ENCODE measurements at places on chromosomes 2 and 18.
A peak's percentile ranks its signal among the peaks of the same experiment; 100 is the strongest.

DNA sequence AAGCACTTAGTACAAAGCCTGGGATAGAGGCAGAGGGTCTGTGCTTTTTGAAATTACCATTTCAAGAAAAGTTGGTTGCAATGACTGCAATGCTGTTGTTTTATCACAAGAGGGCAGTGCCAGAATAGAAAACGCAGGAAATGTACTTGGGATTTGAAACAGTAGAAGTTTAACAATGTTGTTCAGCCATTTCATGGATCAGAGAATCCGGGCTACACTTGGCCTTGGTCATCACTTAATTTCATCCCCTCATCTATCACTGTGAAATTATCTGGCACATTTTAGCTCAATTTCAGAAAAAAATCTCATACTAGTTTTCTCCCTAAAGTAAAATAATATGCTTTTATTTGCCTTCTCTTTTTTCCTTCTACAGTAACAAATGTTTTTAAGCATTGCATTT, 70.8 kb downstream of the RAPGEF4 start:
- DNase-seq = peak; percentile 51
- H3K27ac ChIP-seq = peak overlapping the region; percentile 79
- H3K27me3 ChIP-seq = no peaks in the 10 kb centered on the region
- H3K4me1 ChIP-seq = no peaks in the 10 kb centered on the region

DNA sequence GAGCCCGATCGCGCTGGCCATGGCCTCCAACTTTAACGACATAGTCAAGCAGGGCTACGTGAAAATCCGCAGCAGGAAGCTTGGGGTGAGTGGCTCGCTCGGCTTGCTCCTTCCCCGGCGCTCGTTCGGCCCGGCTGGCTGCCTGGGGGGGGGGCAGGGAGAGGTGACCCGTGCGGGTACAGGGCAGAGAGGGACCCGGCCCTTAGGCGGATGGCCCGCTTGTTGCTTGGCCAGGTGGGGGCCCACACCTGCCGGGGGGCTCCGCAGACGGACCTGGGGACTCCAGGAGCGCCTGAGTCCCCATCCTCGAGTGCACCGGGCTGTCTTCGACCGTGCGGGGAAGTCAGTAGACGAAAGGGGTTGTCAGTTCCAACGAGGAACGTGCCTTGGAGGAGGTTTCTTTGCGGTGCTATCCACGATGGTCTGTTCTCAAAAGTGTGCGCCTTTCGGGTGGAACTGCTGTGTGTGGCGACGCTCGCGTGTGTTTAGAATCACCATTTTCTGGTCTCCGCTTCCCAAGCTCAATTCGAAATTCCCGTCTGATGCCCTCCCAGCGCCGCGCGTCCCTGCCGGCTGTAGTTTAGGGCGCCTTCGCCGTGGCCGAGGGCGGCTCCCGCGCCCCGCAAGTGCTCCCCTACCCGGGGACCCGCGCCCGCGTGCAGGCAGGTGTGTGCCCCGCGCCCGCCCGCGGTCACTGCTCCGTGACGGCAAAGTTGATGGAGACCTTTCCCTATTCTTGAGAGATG, 711 bp downstream of the DOK6 start:
- peak overlapping the region; percentile 81 for H3K4me3 ChIP-seq
- no peaks in the 10 kb centered on the region for H3K36me3 ChIP-seq
- peak overlapping the region; percentile 70 for H3K27ac ChIP-seq
- peaks cover 17% of the 10 kb centered on the region for H3K4me1 ChIP-seq
- no peak for DNase-seq

DNA sequence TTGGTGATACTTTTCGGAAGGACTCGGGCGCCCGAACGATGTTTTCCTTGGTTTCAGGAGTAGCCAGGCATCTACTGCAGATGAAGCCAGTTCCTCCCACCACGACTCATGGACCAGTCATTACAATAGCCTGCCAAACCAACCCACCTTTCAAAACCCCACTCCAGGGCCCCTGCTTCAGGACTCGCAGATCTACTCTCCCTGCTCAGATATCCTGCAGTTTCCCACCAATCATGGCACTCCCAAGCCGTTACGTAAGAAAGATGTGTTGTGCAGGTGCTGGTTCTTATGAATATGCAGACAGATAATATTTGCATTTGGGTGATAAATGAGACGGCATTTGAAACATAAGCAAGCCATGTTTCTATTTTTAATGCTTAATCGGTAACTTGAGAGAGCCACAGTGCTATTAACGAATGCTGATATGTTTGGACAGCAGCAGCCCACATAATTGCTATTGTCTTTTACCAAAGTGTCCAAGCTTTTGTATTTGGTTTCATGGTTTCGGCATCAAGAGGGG, 3.5 kb upstream of the CYS1 start:
- H3K36me3 ChIP-seq = no peaks in the 10 kb centered on the region
- H3K4me3 ChIP-seq = no peak overlapping the region
- peaks cover 44% of the 10 kb centered on the region for H3K27me3 ChIP-seq
- DNase-seq = no peak
- no peak overlapping the region for H3K27ac ChIP-seq
- H3K4me1 ChIP-seq = peaks cover 13% of the 10 kb centered on the region

- H3K36me3 ChIP-seq = no peaks in the 10 kb centered on the region
- H3K4me3 ChIP-seq = no peak overlapping the region
- no peak overlapping the region for H3K27ac ChIP-seq
- H3K4me1 ChIP-seq = no peaks in the 10 kb centered on the region
Measured at GRCh38 chr2:144011553-144011952, 508.4 kb downstream of the ZEB2 start.

GRCh38 chr2:60313470-60314172, 239.8 kb downstream of the BCL11A start:
- H3K27ac ChIP-seq = no peak overlapping the region
- H3K4me1 ChIP-seq = peaks cover 13% of the 10 kb centered on the region
- no peak for DNase-seq
- H3K27me3 ChIP-seq = no peaks in the 10 kb centered on the region
- H3K36me3 ChIP-seq = no peaks in the 10 kb centered on the region
- no peak overlapping the region for H3K4me3 ChIP-seq

DNA sequence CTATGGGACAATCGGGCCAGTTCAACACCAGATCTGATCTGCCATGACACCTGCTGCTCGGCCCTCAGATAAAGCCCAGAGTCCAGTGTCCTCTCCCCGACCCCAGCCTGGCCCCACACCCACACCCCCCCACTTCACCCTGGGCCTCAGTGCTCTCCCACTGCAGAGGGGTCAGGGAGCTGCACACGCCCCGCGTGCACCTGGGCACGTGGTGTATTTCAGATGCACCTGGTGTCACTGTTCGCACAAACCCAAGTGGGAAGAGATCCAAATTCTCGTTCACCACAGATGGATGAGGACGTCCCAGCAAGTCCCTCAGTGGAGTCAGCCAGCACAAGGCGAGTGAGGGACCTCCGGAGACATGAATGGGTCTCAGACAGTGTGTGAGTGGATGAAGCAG, 161.3 kb downstream of the RTP5 start:
- H3K27me3 ChIP-seq = no peaks in the 10 kb centered on the region
- no peak overlapping the region for H3K27ac ChIP-seq

GRCh38 chr18:64416990-64417389, 268.1 kb upstream of the LINC00305 start:
- no peaks in the 10 kb centered on the region for H3K36me3 ChIP-seq
- no peak for DNase-seq
- no peak overlapping the region for H3K4me3 ChIP-seq
- H3K4me1 ChIP-seq = no peaks in the 10 kb centered on the region
- H3K27ac ChIP-seq = no peak overlapping the region
- no peaks in the 10 kb centered on the region for H3K27me3 ChIP-seq

GRCh38 chr2:134512734-134513464, 205.9 kb downstream of the TMEM163 start:
- no peaks in the 10 kb centered on the region for H3K4me1 ChIP-seq
- no peak overlapping the region for H3K27ac ChIP-seq
- H3K4me3 ChIP-seq = no peak overlapping the region
- H3K36me3 ChIP-seq = no peaks in the 10 kb centered on the region
- no peaks in the 10 kb centered on the region for H3K27me3 ChIP-seq
- no peak for DNase-seq
